ENCODE measurements at places on chromosomes 6 and 20. TPM values are rescaled to one million over a fixed set of nuclear protein-coding genes. Genes with fewer than 3 reads are reported as not detected.

DNA sequence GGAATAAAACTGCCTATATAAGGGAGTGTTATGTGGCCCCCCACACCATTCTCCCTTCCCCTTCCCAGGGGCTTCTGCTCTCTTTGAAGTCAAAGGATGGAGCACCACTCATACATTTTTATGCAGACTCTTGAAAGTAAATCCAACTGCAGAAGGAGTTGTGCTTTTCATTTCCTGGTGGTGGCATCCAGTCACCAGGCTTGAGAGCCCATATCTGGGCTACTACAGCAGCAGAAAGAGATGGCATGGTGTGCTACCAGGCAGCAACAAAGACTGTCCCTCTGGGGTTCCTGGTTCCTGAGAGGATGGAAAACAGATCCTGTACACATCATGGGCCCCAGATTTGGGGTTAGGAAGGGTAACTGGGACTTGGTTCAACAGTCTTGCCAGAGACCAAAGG lies 226.4 kb downstream of the CLIC5 start:
- peak; percentile 20 for DNase-seq
- H3K27ac ChIP-seq = no peak overlapping the region
- no peak overlapping the region for H3K4me3 ChIP-seq
- H3K27me3 ChIP-seq = no peaks in the 10 kb centered on the region
- H3K4me1 ChIP-seq = peaks cover 26% of the 10 kb centered on the region

GRCh38 chr6:50907565-50907964 lies 88.9 kb downstream of the TFAP2B start:
- H3K27me3 ChIP-seq = no peaks in the 10 kb centered on the region
- no peaks in the 10 kb centered on the region for H3K36me3 ChIP-seq
- no peaks in the 10 kb centered on the region for H3K4me1 ChIP-seq
- DNase-seq = no peak

GRCh38 chr6:79669766-79670165 lies 38.6 kb downstream of the SH3BGRL2 start:
- no peaks in the 10 kb centered on the region for H3K36me3 ChIP-seq
- H3K27ac ChIP-seq = no peak overlapping the region
- DNase-seq = no peak
- no peak overlapping the region for H3K4me3 ChIP-seq
- H3K27me3 ChIP-seq = no peaks in the 10 kb centered on the region

GRCh38 chr6:160919723-160920440 lies 71.7 kb upstream of the MAP3K4 start:
- no peak overlapping the region for H3K4me3 ChIP-seq
- H3K4me1 ChIP-seq = no peaks in the 10 kb centered on the region
- H3K36me3 ChIP-seq = no peaks in the 10 kb centered on the region
- H3K27me3 ChIP-seq = peaks cover 5% of the 10 kb centered on the region
- no peak for DNase-seq
- no peak overlapping the region for H3K27ac ChIP-seq

DNA sequence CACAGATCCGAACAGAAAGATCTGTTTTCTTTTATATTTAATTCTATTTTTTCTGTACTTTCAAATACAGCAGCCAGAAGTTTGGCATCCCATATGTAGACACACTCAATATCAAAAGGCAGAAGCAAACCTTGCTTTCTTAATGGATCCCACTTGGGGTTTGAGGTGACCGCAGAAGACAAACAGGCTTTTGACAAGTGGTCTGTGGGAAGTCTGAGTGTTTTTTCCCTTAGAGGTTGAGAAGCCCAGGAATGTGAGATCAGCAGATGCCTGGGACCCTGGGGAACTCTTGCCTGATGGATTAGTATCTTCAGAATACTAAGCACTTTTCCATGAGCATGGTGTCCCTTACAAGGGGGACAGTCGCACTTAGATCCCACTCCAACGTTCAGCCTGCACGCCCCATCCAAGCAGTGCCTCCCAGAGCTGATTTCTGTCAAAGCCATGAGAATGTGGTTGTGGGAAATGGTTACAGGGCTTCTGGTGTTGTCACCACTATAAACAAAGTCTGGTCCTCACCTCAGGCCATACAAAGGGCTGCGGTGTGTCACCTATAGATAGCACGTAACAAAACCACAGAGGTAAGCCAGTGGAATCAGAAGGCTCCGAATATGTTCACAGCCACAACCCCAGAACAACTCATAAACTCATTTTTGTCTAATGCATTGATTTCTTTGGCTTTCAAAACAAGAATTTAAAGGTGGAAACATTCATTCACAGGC lies 12.7 kb downstream of the IL17F start:
- no peak overlapping the region for H3K4me3 ChIP-seq
- no peaks in the 10 kb centered on the region for H3K36me3 ChIP-seq
- peaks cover 29% of the 10 kb centered on the region for H3K27me3 ChIP-seq
- H3K4me1 ChIP-seq = peaks cover 28% of the 10 kb centered on the region
- H3K27ac ChIP-seq = no peak overlapping the region

GRCh38 chr6:36422714-36423100 lies 19.9 kb downstream of the PXT1 start:
- no peaks in the 10 kb centered on the region for H3K36me3 ChIP-seq
- H3K27me3 ChIP-seq = no peaks in the 10 kb centered on the region
- H3K4me1 ChIP-seq = peaks cover 17% of the 10 kb centered on the region

DNA sequence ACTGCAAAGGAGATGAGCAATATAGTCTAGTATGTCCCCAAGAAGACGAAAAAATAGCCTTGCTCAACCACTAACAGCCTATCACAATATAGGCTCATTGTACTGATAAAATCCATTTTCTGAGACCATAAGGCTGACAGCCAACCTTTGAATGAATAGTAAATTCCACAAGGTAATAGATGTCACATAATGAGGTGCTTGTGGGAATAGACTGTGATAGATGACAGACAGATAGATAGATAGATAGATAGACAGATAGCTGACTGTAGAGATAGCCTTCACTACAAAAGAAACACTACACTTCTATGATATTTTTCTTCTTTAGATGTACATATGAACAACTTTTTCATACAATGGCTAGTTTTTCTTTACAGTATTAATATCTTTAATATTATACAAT lies 760.3 kb upstream of the NRSN1 start:
- H3K4me3 ChIP-seq = no peak overlapping the region
- H3K36me3 ChIP-seq = no peaks in the 10 kb centered on the region
- no peak overlapping the region for H3K27ac ChIP-seq
- no peaks in the 10 kb centered on the region for H3K4me1 ChIP-seq
- H3K27me3 ChIP-seq = no peaks in the 10 kb centered on the region
- no peak for DNase-seq

DNA sequence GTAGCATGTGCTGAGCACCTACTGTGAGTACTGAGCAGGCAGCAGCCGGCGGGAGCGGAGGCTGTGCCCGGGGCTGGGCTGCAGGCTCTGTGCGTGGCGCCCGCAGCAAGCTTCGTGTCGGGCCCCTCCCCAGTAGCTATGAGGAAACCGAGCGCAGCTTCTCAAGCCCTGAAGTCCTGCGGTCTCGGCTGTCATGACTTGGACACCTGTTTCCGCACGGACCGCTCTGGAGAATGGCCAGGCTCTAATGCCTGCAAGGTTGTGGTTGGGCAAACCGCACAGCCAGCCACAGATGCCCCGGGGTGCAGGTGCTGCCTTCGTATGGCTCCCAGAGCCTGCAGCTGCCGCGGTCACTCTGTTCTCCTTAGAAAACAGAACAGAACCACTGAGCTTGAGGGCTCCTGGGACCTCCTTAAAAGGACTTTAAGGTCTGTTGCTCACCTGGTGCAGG lies 33.7 kb downstream of the PYGB start:
- DNase-seq = no peak
- H3K27ac ChIP-seq = no peak overlapping the region
- H3K4me3 ChIP-seq = no peak overlapping the region
- no peaks in the 10 kb centered on the region for H3K4me1 ChIP-seq
- peaks cover 13% of the 10 kb centered on the region for H3K36me3 ChIP-seq

GRCh38 chr20:47150403-47151152 lies 205.9 kb downstream of the ZMYND8 start:
- no peaks in the 10 kb centered on the region for H3K4me1 ChIP-seq
- peaks cover 8% of the 10 kb centered on the region for H3K27me3 ChIP-seq
- no peak overlapping the region for H3K4me3 ChIP-seq
- DNase-seq = peak; percentile 27
- no peaks in the 10 kb centered on the region for H3K36me3 ChIP-seq

DNA sequence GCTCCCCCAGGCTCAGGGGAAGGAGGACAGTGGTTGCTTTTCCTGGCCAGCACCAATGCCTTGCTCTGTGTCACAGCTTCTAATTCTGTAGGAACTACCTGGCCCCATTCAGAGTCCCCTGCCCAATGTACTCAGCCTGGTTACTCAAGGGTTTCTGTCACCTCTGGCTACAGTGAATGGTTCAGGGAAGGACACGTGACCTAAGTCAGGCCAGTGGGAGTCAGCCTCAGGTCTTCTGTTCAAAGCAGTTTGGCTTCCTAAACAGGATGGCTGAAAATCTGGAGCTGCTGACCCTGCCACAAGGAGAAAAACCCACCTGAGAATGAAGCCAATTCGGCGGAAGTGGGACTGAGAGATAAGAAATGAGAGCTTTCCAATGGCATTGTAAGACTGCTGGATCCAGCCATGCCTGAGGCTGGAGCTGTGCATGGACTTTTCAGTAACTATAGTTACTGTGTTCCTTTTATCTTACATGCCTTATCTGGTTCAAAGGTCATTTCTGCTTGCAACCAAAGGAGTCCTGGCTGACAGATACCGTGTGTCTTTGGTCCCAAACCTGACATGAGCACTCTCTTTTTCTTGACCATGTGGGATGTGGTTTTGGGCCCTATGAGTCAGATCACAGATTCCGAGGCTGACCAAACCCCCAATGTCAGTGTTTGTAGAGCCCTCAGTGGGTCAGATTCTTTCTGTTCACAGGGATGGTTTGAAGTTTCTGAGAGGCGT lies 104.3 kb downstream of the SULF2 start:
- no peak overlapping the region for H3K27ac ChIP-seq
- no peaks in the 10 kb centered on the region for H3K36me3 ChIP-seq
- no peaks in the 10 kb centered on the region for H3K27me3 ChIP-seq
- no peaks in the 10 kb centered on the region for H3K4me1 ChIP-seq

DNA sequence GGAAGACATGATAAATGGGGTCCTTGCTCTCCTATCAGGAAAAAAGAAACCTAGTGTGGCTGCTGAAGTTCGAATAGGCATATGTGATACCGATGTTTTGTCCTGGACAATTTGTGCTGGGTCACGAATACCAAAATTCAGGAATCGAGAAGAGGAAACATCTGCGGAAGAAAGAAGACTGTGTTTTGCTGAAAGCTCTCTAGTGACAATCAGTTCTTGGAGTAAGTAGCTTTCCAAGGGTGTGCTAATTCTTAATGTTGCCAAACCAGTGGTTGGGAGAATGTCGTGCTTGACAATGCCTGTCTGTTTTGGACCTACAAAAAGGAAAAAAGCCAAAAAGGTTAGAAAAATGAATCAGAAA lies 956.1 kb downstream of the PHF3 start:
- H3K4me1 ChIP-seq = no peaks in the 10 kb centered on the region
- H3K4me3 ChIP-seq = no peak overlapping the region

PDSS2 gene
- total RNA-seq = 9.8 TPM

EPHA7 gene
- not detected for total RNA-seq

OXT gene
- not detected for total RNA-seq

TRAPPC3L gene
- not detected for total RNA-seq

RCAN2 gene
- total RNA-seq = 5.4 TPM

ANKS1A gene
- 7.2 TPM for total RNA-seq

TREML1 gene
- total RNA-seq = not detected

All from activated CD4-positive, alpha-beta memory T cell treated with anti-CD3 and anti-CD28 coated beads for 36 hours (primary cell).